Frontal cortex (tissue), 4 donors: ENCODE measurements at places on chromosomes 1 and 21.
A peak's percentile ranks its signal among the peaks of the same experiment; 100 is the strongest.

- no peak for DNase-seq
Measured at GRCh38 chr1:203636291-203636690, 9.7 kb downstream of the ATP2B4 start.

GRCh38 chr1:226825037-226825745 is 45.2 kb upstream of the PSEN2 start:
- no peak for DNase-seq

DNA sequence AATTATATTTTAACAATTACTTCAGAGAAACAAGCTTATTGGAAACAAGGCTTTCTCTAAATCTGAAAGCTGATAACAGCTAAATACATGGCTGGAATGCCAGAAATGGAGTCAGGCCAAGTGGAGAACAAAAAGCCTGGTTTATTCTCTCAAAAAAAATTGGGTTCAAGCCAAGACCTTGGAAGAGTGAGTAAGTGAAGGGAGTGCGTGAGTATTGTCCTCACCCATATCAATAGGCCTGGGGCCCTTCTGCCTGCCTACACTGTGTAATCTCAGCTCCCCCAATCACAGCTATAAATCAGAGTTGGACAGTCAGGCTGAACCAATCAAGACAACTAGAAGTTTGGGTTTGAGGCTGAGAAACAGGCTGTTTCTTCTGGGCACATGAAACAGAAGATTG is 7.4 kb downstream of the KYAT3 start:
- peak; percentile 39 for DNase-seq

GRCh38 chr1:78224861-78225552 is 179.2 kb downstream of the GIPC2 start:
- no peak for DNase-seq

DNA sequence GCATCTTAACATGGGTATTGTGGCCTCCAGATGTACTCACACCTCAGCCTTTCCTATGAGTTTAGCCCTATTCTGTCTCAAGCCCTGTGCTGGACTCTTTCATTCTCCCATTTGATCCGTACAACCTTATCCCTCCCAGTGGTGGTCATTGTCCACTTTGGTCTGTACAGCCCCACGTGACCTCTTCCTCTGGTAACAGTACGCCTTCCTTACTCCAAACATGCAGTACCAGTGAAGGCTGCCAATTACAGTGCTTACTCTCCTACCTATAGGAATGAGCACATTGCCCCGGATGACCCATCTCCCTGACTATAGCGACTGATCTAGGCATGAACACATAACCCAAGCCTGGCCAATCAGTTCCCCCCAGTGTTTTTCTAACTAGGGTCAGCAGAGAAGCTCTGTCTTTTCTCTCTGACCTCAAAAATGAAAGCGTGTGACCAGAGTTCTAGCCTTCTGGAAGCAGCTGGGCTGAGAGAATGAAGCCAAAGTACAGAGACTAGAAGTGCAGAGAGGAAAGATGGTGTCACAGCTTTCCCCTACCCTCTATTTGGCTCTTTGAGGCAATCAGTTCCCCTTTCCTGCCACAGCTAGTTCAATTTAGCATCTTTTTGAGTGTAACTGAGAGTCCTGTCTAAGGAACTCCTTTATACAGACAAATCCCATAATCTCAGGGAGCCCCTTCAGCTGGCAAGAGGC is 9.9 kb upstream of the QSOX1 start:
- DNase-seq = no peak

DNA sequence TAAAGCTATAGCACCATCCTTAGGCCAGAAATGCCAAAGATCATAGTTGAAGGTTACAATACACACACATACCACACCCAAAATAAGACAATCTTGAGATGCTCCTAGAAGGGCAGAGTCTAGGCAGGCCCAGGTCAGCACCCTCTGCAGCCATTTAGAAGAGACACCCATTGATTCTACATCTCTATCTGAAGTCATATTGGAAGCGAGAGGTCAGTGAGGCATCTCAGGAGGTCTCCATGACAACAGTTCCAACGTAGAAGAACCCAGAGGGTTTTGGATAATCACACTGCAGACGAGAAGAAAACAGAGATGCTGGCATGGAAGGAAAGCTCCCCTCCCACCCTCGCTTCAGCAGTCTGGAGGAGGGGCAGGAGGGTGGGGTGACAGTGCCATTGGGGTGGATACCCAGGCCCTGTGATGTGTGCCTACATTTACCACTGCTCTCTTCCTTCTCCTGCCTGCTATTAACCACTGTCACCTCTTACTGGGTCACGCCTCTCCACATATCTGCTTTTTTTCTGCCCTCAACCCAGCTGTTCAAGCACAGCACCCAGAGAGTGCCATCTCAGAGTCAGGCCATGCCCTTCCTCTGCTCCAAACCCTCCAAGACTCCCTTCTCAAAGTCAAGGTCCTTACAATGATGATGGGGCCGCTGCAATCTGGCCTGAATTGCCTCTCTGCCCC is 6.2 kb downstream of the TMCO4 start:
- DNase-seq = no peak

DNA sequence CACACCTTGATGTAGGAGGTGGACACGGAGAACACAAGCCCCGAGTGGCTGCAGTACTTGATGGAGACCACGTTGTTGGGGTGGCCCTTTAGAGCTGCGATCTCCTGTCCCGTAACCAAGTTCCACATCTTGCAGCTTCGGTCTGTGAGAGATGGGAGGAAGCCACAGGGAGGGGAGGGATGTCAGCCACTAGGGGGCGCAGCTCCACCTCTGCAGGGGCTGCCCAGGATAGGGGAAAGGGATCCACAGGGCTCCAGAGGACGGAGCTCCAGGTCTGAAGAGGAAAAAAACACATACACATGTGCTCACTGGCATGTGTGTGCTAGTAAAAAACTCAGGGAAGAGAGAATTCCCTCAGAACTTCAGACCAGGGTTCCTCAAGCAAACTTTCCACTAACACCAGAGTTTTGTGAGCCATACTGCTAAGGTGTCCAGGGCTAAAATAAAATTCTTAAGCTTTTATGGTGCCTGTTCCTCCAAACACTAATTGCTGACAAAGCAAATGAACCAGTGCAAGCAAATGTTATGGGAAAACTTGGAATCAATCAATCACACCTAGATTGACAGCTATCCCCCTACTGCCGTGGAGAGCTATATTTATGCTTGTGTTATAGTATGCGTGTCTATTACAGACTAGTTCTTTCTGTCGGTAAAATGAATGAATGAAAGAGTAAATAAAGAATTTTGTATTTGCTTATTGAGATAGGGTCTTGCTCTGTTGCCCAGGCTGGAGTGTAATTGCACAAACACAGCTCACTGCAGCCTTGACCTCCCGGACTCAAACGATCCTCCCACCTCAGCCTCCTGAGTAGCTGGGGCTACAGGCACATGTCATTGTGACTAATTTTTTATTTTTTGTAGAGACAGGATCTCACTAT is 43.7 kb downstream of the KIF21B start:
- no peak for DNase-seq

DNA sequence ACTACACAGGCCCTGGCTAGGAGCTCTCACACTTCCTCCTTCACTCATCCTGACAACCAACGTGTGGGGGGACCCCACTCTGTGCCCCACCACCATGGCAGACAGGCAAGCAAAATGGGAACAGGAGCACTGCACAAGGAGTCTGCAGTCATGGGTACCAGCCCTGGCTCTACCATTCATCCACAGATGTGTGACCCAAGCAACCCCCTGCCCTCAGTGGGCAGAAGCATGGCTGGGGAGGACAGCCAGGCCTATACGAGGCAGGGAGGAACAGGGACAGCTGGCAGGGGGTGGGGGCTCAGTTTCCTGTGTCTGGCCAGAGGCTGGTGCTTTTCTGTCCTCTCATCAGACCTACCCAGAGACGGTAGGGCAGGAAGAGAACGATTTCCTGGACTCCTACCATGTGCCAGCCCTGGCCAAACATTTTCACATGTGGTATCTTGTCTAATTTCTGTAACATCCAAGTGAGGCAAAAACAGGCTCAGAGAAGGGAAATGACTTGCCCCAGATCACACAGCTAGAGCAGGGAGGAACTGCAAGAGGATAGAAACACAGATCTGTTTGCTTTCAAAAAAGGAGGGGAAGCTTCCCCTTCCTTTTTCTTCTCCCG is 178.0 kb downstream of the HIVEP3 start:
- DNase-seq = no peak

DNA sequence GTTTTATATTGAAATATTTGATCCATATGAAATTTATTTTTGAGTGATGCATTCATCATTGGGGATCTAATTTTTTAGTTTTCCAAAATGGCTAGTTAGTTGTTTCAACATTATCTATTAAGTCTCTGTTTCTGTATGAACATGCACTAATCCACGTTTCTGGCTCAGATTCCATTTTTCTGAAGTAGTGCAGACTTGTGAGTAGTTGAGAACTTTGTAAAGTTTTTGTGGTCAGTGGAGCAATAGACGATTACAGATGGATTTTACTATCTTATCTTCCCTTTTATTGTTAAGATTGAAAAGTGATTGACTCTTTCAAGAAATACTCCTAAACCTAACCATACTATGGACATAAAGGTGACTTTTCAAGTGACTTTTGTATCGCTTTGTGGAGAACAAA is 16.7 kb downstream of the SOAT1 start:
- DNase-seq = no peak
